ENCODE measurements at places on chromosomes 6 and 20.

DNA sequence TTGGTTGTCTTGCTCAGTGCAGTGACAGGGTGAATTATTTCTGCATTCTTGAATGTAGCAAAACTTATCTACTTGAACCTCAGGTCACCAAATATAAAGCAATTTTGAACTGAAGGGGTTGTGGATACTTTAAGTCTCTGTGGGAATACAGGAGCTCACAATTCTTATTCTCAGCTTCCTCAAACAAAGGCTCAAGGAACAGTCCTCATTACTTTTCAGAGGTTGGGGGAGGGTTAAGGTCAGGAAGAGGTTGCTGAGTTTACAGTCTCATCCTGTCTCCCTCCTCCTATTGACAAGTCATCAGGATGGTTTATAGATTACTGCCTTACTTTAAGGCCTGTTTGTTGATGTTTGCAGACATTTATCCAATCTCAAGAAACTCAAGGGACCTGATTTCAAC, 143.6 kb upstream of the SPACA1 start:
- no peak for DNase-seq

GRCh38 chr20:52787962-52788361, 184.2 kb upstream of the TSHZ2 start:
- DNase-seq, result no peak

DNA sequence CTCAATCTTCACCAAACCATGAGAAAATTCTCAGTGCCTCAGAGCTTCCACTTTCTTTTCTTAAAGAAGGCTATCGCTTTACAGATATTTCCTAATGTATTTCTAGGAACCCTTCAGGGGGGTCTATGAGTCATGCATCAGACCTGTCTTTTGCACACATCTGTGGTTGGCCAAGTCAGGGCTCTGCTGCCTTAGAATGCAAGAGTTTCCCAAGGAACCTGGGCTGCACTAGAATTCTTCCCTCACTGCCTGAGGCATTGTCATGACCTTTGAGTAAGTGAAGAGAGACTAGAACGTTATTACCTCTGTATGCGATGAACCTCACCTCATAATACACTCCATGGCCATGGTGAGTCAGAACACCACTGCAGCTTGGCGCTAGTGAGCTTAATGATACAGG, 365.0 kb upstream of the ID4 start:
- no peak for DNase-seq

DNA sequence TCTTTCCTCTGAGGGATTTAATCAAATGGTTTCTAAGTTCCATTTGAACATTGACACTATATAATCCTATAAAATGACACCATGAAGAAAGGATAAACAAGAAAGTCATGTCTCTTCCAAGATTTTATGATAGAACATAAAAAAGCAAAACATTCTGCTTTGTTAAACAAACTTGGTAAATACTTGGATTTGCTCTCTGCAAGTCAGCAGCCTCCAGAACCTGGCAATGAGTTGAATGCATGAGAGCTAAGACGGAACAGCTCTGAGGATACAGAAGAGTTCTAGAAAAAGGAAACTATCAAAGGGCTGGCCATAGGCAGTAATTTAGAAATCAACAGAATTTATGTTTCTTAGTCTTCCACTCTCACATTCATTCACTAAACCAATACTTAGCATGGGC, 656.0 kb upstream of the ID4 start:
- DNase-seq, result no peak

GRCh38 chr20:45088247-45088646, 12.7 kb downstream of the KCNS1 start:
- DNase-seq, result no peak

GRCh38 chr6:169724494-169725124, at the start of gene PHF10:
TSS of gene PHF10 (minus strand) at chr6:169724500. CDS start at chr6:169723931, 569 bp downstream.
- DNase-seq, result peak; percentile 73

DNA sequence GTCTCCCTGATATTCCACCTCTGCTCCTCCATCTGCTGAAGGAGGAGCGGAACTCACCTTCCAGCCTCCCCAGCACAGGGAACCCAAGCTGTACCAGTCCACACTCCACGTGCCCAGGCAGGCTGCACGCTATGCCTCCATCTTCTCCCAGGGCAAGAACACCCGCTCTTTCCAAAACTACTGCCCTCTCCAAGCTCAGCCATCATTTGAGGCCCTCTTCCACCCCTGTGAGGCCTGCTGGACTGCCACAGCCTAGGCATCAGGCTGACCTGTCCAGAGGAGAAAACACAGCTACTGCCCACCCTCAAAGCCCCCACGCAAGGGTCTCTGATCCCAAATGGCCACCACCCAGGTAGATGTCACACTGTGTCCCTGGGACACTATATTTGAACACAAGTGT, 99.9 kb downstream of the PRND start:
- DNase-seq, result no peak

DNA sequence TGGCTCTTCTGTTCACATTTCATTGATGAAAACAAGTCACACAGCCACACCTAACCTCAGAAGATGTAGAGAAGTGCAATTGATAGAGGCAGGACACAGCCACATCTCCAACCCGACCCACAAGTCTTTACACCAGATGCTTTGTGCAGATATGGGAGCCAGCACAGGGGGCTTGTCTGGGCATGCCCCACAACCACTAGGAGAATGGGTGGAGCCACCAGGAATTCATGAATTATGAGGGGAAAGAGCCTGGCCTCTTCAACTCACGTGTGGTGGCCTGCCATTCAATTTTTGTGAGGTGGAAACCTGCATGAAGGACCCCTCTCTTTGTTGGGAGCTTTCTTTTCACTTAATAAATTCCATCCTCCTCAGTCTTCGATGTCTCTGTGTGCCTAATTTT, 79.1 kb downstream of the OGFRL1 start:
- DNase-seq, result no peak

GRCh38 chr6:43243664-43244321, 512 bp downstream of the TTBK1 start:
- no peak for DNase-seq

GRCh38 chr6:41372832-41373626, 37.6 kb downstream of the NCR2 start:
- no peak for DNase-seq

GRCh38 chr6:78771586-78771985, 95.8 kb upstream of the IRAK1BP1 start:
- no peak for DNase-seq

- no peak for DNase-seq
These were observed 23.4 kb upstream of the CCN5 start for GRCh38 chr20:44691424-44692423.

DNA sequence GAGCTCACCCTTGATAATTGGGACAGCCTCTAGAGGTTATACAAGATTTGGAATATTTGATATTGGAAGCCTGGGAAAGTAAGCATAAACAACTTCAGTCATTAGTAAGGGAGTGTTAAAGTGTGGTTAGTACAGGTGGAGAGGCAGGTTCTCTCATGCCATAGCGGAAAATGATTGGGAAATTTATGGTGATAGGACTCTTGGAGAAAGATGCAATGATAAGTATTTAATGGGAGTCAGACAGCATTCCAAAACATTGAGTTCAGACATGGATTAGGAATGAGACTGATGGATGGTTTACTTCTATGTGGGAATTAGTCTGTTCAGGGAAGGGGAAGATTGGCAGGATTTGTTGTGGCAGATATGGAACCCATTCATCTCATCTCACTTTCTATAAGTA, 152.7 kb downstream of the MCHR2 start:
- no peak for DNase-seq

DNA sequence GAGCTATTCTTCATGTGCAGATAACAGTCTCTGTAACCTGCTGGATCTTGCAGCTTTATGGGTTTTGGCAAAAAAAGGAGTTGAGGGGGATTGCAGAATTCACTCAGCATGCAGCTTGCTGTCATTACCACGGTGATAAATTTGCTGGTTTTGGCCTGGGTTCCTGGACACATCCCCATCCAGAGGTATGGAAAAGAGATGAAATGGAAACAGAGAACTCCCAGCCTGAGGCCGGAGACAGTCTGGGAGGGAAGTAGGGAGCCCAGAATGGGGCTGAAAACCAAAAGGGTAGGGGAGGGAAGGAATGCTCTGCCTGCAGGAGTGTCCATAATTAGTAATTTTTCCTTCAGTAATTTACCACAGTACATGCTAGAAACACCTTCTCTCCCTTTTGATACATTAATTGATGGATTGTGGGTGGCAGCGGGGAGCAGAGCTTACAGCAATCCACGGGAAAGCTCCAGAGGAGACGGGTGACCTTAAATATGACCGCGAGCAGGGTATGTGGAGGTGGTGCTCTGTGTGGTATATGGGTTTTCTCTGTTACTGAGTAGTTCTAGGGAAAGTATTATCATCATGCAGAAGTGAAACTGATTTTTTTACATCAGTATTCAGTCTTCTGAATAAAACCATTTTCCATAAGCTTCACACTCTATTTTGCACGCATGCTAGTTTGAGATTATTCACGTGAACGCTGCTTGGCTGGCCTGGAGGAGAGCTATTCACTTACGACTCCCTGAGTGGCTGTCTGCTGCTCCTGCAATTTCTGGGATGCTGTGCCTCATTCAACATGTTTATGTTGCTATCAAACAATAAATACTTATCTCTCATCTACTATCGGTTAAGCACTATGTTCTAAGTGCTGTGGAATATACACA, 66.3 kb upstream of the KCNK16 start:
- DNase-seq, result peak; percentile 57

- no peak for DNase-seq
These were observed 4.1 kb upstream of the PNPLA1 start for GRCh38 chr6:36265744-36266143.

DNA sequence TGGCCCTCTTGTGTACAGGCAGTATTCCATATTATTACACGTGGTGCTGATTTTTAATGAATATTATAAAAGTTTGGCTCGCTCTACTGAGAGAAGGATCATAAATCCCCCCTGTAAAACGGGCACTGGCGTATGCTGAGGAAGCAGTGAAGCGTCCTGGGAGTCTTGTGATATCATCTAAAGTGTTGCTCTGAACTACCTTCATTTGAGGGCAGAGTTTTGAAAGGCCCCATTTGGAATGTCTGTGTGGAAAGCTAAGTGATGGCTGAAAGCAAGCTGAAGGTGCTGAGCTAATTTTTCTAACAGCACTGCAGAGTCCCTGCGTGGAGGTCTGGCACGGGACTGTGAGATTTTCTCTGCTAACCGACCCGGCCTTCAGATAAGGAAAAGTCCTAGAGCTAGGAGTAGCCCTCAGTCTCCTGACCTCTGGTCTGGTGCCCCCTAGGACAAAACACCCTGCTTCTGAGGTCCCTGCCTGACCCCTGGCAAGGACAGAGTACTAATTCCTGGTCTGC, 1.3 kb upstream of the BACH2 start:
- no peak for DNase-seq

GRCh38 chr6:142714951-142715785, 229.8 kb downstream of the HIVEP2 start:
- no peak for DNase-seq

DNA sequence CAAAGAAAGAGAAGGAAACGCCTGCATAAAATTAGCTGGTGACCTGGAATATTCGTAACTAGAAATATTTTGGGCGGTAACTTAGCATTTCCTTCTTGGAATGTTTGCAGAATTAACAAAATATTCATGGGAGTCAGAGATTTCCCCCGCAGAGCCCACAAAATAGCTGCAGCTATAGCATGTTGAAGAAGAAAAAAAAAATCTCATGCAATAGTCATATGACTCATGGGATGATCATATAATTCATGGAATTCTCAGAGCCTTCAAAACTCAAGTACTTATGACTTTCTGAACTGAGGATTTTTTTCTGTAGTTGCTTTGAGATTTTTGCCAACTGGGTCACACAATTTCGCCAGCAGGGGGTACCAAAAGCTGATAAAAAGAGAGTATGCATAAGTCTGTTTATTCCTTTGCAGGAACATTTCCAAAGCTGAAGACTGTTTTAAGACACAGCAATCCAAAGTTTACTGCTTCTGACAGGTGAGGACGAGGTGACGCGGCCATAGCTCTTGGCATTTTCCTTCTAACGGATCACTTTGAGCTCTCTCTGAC, 586.0 kb upstream of the CHD6 start:
- peak; percentile 55 for DNase-seq

DNA sequence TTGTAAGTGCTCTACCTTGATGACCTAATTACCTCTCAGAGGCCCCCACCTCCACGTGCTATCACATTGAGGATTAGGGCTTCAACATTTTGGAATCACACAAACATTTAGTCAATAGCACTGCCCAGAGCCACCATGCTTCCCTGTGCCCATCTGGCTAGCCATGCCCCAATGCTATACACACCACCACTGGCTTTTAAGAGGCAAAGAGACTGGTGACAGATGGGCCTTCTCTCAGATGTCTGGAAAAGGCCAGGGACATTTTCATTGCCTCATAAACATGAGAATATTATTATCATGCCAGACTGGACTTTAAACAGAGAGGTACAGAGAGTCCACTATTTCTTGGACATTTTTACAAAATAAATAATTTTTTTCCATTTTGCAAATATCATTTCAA, 29.8 kb downstream of the TRMT6 start:
- DNase-seq, result no peak
